ENCODE measurements at places on chromosomes 6 and 20.

DNA sequence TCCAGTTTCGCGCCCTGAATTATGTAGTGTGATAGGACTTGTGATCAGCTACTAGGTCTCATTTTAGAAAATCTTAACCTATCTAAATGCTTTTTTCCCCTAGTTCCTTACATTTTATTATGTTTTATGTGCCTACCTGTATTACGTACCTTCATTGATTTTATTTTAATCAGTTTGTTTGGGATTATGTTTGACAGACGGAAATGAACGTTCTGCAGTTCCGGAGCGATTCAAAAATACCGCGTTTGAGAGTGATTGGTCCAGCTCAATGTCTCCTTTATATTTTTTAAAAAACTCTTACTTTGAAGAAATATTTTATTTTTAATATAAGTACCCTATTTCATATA lies 114.3 kb upstream of the BTN3A2 start:
- no peak for DNase-seq

DNA sequence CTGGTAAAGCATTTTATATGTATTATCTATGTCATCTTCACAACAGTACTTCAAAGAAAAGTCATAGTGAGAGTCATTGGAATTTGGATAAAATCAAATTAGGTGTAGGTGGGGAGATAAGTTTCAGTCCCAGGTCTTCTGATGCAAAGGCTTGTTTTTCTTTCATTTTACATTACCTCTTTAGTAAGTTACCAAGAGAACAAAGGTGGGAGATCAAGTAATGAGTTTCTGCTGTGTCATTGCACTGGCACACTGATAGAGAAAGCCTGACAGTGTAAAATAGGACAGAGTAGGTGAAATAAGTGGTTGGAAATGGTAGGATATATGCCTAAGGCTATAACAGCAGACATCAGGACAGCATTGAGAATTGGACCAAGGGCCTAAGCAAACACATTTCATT lies 250.4 kb downstream of the NKAIN2 start:
- no peak for DNase-seq

GRCh38 chr6:44627091-44627882 lies 239.8 kb downstream of the CDC5L start:
- DNase-seq: no peak

DNA sequence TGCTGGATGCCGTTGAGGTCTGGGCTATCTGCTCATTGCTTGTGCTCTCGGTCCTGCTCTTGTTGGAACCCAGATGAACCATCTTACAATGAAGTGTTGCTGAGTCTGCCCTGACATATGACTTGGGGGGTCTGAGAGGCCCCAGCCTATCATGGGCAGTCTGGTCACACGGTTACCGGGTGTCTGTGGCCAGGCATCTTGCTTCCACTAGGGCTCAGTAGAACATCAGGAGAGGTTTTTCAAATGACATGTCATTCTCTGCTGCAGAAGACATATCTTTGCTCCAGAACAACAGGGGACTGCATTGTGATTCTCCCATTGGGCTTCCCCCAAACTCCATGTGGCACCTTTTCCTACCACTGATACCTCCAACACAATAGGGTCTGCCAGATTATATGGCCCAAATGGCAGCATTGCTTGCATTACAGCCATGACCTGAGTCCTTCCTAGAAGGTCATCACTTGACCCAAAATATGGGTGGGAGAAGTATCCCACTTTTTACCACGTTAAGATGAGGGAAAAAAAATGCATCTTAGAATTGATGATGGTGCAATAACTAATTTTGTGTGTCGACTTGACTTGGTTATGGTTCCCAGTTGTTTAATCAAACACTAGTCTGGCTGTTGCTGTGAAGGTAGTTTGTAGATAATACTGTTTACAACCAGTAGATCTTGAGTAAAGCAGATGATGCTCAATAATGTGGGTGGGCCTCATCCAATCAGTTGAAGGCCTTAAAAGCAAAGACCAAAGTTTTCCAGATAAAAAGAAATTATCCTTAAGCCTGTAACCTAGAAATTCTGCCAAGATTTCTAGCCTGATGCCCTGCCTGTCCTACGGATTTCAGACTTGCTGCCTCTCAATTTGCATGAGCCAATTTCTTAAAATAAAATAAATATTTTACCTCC lies 241.0 kb downstream of the QKI start:
- no peak for DNase-seq

DNA sequence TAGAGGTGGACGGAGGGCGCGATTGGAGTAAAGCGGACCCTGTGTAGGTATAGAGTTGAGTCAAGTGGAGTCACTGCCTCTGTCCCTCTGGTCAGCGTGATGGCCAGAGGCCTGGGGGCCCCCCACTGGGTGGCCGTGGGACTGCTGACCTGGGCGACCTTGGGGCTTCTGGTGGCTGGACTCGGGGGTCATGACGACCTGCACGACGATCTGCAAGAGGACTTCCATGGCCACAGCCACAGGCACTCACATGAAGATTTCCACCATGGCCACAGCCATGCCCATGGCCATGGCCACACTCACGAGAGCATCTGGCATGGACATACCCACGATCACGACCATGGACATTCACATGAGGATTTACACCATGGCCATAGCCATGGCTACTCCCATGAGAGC lies 479 bp downstream of the SLC39A7 start:
- DNase-seq: no peak

DNA sequence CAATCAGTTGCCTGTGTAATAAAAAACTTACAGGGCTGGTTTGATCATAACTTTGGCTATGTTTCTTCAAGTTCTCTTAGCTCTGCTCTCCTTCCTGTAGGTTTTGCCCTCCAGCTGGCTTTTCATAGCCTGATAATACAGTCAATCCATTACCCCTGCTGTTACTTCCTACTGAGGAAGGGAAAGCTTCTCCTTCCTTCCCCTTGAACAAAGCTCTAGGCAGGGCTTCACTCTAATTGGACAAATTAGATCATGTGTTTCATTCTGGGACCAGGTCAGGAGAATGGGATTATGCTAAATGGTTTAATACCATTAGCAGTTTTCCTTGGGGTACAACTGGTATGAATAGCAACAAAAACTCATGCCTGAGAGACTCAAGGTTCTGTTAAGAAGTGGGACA lies 106.8 kb upstream of the MCHR2 start:
- no peak for DNase-seq

DNA sequence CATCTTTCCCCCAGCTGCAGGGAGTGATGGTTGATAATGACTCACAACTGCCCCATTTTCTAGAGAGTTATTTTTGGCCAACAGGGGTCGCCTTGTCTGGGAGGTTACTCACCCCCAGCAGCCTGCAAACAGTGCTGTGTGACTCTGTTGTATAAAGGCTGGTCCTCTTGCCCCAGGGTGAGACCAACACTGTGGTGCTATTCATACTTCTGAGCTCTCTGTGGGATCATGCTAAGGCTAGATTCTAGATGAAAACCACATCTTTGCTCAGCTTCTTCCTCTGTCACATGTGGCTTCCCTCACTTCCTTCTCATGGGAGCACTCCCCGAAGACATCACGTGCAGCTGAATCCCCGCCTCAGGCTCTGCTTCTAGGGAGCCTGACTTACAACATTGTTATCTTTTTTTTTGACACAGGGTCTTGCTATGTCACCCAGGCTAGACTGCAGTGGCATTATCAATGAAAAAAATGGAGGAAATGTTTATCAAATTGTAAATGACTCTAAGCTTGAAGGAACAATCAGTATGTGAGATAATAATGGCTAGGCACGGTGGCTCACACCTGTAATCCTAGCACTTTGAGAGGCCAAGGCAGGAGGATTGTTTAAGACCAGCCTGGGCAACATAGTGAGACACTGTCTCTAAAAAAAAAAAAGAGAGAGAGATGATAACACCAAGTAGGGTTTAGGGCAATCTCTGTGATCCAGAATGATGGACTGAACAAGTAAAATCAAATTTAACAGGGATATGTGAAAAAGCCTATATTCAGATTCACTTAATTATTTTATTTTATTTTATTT lies 55.7 kb upstream of the SLC23A2 start:
- DNase-seq: peak; percentile 64

DNA sequence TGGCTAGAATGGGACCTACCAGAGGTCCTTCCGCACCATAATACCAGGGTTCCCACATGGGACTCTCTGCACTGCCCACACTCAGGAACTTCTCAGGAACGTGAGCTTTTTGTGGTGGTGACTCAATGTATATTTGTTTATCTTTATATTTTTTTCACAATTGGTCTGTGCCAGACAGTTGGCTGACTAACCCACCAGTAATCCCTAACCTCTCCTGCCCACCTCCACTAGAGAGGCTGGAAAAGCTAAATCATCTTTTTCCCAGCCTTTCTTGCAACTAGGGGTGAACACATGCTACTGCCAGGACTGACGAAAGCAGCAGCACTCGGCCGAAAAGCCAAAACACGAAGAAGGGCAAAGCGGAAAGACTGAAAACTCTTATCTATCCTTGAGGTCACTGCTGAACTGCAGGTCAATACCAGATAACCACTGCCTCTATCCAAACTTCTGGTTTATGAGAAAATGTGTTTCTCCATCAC lies 112.9 kb downstream of the TRERF1 start:
- DNase-seq: no peak

GRCh38 chr6:113031591-113032238 lies 684.6 kb downstream of the RFPL4B start:
- DNase-seq: no peak

DNA sequence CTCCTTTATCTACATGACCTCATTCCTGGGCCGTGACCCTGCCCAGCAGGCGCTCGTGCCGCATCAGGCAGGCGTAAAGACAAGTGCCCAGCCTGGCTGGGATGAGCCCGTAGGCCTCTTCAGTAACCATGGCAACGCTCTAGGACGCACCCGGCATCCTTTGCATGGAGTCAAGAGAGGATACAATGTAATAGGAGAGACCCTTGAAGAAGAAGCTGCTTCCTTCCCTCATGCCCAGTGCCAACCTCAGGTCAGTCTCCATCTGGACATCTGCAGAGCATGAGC lies 5.0 kb upstream of the LSM14B start:
- no peak for DNase-seq

- no peak for DNase-seq
These were observed 2.6 kb downstream of the STK35 start for GRCh38 chr20:2104236-2104635.

GRCh38 chr6:71386215-71386614 lies 97.6 kb downstream of the OGFRL1 start:
- no peak for DNase-seq

DNA sequence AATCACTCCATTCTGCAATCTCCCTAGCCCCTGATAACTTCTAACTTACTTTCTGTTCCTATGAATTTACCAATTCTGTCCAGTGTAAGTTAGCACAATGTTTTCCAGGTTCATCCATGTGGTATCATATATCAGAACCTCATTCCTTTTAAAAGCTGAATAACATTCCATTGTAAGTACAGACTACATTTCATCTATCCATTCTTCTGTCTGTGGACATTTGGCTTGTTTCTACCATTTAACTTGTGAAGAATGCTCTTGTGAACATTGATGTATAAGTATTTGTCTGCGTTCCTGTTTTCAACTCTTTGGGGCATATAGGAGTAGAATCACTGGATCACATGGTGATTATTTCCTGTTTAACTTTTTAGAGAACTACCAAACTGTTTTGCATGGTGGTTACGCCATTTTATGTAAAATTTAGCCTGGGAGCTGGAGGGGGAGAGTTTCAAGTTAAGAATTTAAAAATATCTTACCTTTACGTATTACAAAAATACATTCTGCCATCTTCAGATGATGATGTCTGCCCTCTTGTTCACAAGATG lies 156.5 kb downstream of the BTBD3 start:
- no peak for DNase-seq

- no peak for DNase-seq
These were observed 61.5 kb upstream of the STXBP5 start for GRCh38 chr6:147142684-147143245.

GRCh38 chr20:57055345-57055744 lies 211.1 kb downstream of the BMP7 start:
- DNase-seq: peak; percentile 80

DNA sequence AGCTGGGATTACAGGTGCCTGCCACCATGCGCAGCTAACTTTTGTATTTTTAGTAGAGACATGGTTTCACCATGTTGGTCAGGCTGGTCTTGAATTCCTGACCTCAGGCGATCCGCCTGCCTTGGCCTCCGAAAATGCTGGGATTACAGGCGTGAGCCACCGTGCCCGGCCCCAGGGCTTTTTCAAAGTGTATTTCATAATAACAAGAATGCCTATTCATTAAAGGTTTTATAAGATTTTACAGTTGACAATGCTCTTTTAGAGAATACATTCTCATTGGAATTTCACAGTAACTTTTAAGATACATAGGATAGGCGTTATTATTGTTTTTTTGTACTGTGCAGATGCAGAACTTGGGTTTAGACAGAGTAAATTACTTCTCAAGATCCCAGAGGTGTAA lies 52.6 kb upstream of the PTPRK start:
- DNase-seq: no peak

DNA sequence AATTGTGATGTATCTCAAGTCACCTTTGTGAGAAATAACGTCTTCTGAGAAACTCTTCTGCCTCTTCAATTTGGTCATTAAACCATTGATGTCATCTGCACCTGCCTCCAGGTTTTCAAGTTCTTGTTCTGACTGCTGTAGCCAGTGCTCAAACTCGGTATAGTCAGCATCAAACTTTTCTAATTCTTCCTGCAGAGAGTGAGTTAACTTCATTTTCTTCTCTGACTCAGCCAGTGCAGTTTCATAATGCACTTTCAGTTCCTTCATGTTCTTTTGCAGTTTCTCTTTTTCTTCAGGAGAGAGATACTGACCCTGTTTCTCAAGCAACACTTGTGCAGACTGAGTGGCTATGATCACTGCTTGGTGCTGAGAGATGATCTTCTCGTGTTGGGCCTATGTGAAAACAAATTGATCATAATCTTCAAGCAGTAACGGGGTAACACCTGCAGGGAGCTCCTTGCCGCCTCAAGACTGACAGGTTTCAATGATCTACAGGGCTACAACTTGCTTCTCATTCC lies 48.8 kb downstream of the DST start:
- peak; percentile 84 for DNase-seq

GRCh38 chr6:45498591-45498990 lies 120.9 kb upstream of the SUPT3H start:
- DNase-seq: no peak

- no peak for DNase-seq
These were observed 17.6 kb upstream of the PKHD1 start for GRCh38 chr6:52104979-52105378.

- no peak for DNase-seq
These were observed 592 bp downstream of the LTB start for GRCh38 chr6:31581434-31582229.

DNA sequence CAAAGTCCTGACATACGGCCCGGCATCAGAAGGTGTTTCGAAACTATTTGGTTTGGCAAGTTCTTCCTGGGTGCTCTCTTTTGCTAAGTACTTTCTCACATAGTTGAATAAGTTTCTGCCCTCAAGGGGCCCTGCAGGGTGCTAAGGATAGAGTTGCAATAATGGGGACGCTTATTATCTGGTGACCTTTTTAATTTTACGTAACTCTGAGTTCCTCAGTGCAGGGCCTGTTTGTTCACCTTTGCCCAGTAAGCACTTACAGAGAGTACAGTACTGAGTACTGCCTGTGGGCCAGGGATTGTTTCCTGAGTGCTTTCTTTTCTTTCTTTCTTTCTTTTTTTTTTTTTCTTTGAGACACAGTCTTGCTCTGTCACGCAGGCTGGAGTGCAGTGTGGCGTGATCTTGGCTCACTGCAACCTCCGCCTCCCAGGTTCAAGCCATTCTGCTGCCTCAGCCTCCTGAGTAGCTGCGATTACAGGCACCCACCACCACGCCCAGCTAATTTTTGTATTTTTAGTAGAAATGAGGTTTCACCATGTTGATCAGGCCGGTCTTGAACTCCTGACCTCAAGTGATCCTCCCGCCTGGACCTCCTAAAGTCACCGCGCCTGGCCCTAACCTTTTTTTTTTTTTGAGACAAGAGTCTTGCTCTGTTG lies 4.5 kb upstream of the PXMP4 start:
- no peak for DNase-seq

- DNase-seq: no peak
These were observed 23.5 kb downstream of the TAF4 start for GRCh38 chr20:62042025-62042820.

Measured in RPMI8226 (cell line).